ENCODE measurements at places on chromosomes 13 and 19. TPM values are rescaled to one million over a fixed set of nuclear protein-coding genes. Genes with fewer than 3 reads are reported as not detected.

The ZNF587 gene
- 75.3 TPM for total RNA-seq

The KLK15 gene
- total RNA-seq = not detected

The TUBB4A gene
- 6.8 TPM for total RNA-seq

The MAG gene
- total RNA-seq = not detected

DNA sequence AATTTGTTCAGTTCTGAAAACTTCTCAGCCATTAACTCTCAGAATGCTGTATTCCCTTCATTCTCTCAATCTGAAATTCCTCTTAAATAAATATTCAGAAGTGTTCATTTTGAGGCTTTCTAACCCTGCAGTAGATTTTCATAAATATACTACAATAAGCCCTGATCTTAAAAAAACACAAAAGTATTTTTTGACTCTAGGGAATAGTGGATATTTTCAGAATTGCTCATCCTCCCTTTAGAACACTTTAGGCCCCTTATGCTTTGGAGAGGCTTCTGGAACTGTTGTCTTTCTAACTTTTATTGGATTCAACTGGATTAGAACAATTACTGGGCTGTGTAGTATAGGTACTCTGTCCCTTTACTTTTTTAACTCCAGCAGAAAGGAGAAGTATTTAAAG lies 1662.6 kb upstream of the MIR17HG start:
- DNase-seq = no peak

- DNase-seq = no peak
Observed at GRCh38 chr19:38284422-38284821, 19.6 kb upstream of the C19orf33 start.

DNA sequence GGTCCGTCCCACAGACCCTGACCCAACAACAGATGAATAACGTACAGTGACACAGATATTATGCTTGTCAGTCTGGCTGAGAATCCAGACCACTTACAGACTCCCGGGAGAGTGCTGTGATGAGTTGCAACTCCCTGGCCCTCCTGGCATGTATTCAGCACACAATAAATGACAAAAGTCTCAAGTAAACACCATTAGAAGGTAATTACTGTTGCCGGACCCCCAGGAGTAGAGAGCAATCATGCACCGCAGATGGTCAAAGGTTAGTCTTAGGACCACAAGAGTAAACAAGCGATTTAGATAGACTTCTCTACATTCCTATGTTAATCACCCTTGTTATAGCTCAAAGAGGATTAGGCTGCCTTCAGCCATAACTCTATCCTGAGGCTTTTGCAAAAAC lies 726.4 kb upstream of the GPC6 start:
- no peak for DNase-seq

- no peak for DNase-seq
Observed at GRCh38 chr19:41915776-41916414, 12.4 kb downstream of the ERFL start.

GRCh38 chr19:29364224-29364726 lies 151.3 kb upstream of the UQCRFS1 start:
- DNase-seq = no peak
